ENCODE measurements at places on chromosomes 3 and 15.

DNA sequence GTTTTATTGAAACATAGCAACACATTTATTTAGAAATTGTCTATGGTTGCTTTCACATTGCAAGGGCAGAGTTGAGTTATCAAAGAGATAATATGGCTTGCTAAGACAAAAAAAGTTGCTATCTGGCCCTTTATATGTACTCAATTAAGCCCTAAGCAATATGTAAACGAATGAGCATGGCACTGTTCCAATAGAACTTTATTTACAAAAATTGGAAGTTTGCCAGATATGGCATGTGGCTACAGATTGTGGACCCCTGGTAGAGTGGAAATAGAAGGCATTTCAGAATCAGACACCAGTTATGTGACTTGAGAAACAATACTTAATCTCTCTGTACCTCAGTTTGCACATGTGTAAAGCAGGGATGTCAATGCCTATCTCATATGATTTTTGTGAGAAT, 515.6 kb upstream of the SGO1 start:
- DNase-seq = no peak

GRCh38 chr3:195905970-195906864, 2.1 kb downstream of the TNK2 start:
- DNase-seq = no peak

- no peak for DNase-seq
Observed at GRCh38 chr15:66720206-66721010, 18.4 kb downstream of the SMAD6 start.

- DNase-seq = no peak
Observed at GRCh38 chr3:133937756-133938601, 42.3 kb upstream of the RAB6B start.

GRCh38 chr15:39139431-39140059, 441.3 kb upstream of the THBS1 start:
- DNase-seq = no peak

DNA sequence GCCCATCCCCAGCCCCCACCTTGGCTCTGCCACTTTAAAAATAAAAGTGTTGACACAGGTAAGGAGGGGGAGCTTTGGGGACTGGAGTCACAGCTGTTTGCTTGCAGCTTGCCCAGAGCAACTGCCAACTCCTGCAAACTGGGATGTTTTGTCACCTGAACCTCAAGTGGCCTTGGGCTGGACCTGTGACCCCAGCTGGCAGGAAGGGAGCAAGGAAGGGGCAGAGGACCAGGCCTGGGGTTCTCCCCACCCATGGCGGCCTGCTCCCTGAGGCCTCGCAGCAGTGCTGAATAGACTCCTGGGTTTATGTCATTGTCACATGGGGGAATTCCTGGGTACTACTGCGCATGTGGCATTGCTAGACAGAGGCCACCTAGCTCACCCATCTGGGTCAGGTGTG, 246.9 kb upstream of the TLE3 start:
- DNase-seq = no peak

- DNase-seq = no peak
Observed at GRCh38 chr3:172302203-172302602, 146.1 kb downstream of the GHSR start.

- DNase-seq = no peak
Observed at GRCh38 chr15:78726870-78727551, 84.3 kb downstream of the ADAMTS7 start.

DNA sequence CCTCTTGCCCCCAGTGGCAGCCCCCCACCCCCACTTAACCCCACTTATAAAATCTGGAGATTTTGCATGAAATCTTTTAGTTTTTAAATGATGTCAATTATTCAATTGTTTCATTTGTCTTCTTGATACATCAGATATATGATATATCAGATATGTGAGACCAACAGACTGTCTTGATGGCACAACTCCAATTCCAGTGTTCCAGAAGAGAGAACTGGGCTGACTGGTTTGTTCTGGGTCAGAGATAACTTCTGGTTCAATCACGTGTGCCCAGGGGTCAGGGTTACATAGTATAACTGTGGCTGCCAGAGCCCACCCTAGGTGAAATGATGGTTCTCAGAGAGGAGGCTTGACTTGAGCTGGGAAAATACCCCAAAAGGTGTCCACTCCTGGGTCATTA, 32.4 kb upstream of the ATG7 start:
- no peak for DNase-seq

DNA sequence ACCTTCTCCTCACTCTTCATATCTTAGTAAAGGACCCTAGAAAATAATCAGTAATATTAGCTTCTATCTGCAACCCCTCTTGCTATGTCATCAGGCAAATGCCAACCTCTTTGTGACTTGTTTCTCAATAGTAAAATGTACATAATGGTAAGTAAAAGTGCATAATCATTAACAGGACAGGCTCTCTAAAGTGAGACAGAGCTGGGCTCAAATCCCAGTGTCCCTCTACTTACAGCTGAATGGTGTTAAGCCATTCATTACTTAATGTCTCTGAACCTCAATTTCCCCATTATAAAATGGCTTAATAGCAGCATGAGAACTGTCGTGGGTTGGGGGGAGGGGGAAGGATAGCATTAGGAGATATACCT, 62.6 kb upstream of the ATP11B start:
- no peak for DNase-seq

- no peak for DNase-seq
Observed at GRCh38 chr15:33671456-33671855, 296.8 kb upstream of the CHRM5 start.

DNA sequence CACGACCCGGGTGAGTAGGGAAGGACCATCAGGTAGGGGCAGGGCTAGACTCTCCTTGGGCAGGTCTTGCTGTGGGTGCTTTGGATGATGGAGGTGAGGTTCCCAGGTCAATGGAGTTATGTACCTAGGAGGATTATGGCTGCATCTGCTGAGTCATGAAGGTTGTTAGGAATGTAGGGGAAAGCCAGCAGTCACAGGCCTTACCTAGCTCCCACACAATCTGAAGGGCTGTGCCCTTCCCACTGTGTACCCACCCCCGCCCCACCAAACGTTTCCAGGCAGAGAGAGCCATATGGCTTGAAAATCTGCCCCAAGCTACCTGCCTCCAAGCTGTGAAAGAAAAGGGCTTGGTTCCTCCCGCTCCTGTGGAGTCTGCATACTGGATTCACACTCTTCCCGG, 573.4 kb upstream of the DPPA4 start:
- DNase-seq = no peak

GRCh38 chr15:45454814-45455213, 67.7 kb downstream of the SLC30A4 start:
- DNase-seq = no peak

DNA sequence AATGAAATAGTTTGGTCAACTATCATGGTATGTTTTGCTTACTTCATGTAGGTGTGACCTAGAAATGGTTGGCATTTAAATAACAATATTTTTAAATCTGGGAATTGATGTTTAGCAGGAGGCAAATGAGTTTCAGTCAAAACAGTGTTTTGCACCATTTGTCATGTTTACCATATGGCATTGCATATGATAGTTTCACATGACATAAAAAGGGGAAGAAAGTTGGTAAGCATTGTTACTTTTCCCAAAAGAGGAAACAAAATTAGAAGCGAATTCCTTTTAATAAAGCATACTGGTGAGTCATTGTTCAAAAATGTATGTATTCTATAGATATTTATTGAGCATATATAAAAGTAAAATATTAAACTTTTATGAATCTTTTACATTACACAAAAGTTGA, 2.3 kb downstream of the RNF13 start:
- DNase-seq = no peak

GRCh38 chr15:78993931-78994530, 49.2 kb upstream of the CTSH start:
- DNase-seq = no peak

DNA sequence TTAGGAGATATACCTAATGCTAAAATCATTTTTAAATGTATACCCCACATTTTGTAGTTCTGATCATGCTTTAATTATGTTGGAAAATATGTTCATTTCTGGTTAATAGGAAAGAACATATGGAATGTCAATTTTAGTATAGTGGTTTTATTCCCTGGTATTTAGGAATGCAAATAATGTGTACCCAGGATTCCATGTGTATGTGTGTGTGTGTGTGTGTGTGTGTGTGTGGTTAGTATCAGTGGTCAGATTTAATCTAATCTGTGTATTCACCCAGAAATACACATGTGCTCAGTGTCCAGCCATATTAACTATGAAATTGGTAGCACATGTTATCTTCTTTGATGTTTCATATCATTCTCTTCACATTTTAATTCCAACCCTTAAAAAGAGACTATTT, 233.5 kb upstream of the DCBLD2 start:
- DNase-seq = no peak

DNA sequence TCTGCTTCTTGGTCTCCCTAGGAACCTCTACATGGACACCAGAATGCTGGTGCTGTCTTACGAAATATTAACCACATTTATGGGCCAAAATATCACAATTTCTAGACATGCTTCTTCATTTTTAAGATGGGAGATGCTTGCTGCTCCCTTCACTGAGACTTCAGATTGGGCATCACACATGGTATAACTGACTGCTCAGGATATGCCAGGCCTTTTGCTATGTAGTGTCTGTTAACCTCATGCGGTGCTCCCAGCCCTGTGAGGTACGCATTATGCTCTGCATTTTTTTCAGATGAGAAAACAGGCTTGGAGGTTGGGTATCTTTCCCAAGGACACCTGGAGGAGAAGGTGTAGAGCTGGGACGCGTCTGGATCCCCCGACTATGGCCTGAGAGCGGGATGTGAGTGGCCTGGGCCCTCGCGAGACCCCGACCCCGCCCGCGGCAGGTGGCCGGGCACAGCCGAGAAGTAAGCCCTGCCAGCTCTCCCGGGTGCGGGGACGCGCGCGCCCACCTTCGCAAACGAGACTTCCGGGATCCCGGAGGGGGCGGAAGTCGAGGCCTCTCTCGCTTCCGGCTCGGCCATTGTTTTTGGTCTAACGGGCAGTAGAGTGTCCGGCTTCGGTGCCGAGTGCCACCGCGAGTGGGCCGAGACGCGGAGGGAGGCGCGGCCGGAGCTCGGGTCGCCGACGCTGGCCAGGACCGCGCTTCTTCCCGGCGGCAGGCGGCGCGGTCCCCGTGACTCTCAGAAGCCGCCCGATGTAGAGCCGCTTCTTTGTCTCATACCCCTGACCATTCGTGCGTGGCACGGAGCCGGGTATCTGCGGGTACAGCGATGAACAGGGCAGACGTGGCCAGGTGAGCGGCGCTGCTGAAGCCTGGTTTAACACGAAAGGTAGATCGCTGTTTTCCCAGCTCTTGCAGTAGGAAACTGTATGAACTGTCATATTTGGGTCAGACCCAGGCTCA, at the start of gene ZKSCAN7:
ZKSCAN7 (plus strand) TSS at position 568 of the 967 bp plus-strand sequence. CDS start 1,855 bp downstream, outside the sequence.
- DNase-seq = peak; percentile 65

DNA sequence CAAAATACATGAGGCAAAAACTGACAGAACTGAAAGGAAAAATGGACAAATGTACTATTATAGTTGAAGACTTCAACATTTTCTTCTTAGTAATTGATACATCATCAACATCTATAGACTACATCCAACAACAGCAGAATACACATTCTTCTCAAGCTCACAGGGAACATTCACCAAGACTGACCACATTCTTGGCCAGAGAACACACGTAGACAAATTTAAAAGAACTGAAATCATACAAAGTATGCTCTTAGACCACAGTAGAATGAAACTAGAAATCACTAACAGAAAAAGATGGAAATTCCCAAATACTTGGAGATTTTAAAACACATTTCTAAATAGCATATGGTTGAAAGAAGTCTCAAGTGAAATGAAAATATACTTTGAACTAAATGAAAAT, 55.1 kb upstream of the NSMCE3 start:
- DNase-seq = no peak

DNA sequence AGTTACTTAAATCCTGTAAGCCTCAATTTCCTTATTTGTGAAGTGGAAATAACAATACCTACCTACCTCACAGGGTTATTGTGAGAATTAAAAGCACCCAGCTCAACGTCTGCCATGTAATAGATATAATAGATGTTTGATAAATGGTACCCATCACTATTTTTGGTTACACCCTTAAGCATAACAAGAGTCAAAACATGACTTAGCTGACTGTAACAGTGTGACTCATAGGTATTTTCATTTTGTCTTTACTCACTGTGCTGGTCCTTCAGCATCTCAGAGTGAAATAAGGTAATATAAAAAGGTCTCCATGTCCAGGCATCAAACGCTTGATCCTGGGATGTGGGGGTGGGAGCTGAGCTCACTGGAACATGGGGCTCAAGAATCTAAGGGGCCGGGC, 3.1 kb downstream of the CPLX3 start:
- no peak for DNase-seq

- DNase-seq = peak; percentile 41
Observed at GRCh38 chr3:118628704-118629341, 405.8 kb downstream of the IGSF11 start.

GRCh38 chr3:36579746-36580145, 184.6 kb downstream of the DCLK3 start:
- no peak for DNase-seq

- no peak for DNase-seq
Observed at GRCh38 chr3:171309906-171310359, 150.3 kb downstream of the TNIK start.

- DNase-seq = no peak
Observed at GRCh38 chr3:65831733-65832425, 206.8 kb downstream of the MAGI1 start.
